AG04449 (cell line): ENCODE measurements at places on chromosomes 6 and 20.

DNA sequence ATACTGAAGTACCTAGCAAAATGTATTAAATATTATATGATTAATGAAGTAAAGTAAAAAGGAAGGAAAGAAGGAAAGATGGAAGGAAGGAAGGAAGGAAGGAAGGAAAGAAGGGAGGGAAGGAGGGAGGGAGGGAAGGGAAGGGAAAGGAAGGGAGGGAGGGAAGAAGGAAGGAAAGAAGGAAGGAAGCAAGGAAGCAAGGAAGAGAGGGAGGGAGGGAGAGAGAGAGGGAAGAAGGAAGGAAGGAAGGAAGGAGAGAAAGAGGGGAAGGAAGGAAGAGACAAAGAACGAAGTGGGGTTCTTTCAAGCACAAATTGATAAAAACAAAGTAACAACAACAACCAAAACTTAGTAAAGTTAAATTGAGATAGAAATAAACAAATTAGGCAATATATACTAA is 622.3 kb upstream of the ADGRB3 start:
- DNase-seq, result no peak

DNA sequence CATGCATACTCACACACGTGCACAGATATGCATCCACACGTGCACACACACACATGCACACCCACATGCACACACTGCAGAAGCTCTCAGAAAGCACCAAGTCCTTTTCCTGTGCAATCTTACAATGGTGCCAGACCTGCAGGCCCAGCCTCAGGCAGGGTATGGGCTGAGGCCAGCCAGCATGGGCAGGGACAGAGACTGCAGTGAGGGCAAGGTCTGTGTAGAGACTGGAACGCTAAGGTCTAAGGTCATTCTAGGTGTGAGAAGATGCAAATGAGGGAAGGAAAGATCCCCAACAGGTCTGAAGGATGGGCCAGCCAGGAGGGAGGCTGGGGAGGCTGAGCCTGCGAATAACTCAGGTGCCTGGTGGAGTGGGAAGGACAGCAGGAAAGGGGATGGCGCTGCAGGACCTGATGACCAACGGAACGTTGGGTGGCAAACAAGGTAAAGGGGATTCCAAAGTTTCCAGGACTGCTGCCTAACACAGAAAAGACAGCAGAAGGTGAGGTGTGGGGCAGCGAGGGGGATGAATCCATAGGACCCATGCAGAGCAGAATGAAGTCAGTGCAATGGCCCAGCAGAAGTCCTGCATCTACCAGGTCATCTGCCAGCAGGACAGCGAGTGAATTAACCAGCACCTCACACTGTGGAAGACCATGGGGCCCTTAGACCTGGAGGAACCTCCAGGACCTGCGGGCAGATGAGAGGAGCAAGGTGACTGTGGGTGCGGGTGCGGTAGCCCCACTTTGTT is 67.0 kb downstream of the ABHD12 start:
- DNase-seq, result no peak

GRCh38 chr20:50044353-50044960 is 61.7 kb downstream of the SNAI1 start:
- DNase-seq, result no peak

DNA sequence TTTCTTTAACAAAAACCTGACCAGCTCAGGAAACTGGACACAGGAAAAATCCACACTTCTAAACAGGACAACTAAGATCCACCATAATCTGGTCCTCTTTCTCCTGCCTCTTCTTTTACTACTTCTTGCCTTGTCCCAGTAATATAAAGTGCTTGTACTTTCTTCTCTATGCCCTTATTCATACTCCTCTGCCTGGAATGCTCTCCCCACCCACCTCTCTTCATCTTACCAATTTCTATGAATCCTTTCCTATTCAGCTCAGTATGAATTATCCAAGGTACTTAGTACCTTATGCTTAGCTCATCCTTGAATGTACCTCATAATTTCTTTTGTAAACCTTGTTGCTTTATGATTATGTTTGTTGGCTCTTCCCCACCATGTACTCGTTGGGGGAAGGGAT is 159.4 kb downstream of the CDK19 start:
- DNase-seq, result no peak

GRCh38 chr20:39042279-39043150 is 80.4 kb downstream of the DHX35 start:
- no peak for DNase-seq

- no peak for DNase-seq
Measured at GRCh38 chr20:57175397-57176010, 90.9 kb downstream of the BMP7 start.

DNA sequence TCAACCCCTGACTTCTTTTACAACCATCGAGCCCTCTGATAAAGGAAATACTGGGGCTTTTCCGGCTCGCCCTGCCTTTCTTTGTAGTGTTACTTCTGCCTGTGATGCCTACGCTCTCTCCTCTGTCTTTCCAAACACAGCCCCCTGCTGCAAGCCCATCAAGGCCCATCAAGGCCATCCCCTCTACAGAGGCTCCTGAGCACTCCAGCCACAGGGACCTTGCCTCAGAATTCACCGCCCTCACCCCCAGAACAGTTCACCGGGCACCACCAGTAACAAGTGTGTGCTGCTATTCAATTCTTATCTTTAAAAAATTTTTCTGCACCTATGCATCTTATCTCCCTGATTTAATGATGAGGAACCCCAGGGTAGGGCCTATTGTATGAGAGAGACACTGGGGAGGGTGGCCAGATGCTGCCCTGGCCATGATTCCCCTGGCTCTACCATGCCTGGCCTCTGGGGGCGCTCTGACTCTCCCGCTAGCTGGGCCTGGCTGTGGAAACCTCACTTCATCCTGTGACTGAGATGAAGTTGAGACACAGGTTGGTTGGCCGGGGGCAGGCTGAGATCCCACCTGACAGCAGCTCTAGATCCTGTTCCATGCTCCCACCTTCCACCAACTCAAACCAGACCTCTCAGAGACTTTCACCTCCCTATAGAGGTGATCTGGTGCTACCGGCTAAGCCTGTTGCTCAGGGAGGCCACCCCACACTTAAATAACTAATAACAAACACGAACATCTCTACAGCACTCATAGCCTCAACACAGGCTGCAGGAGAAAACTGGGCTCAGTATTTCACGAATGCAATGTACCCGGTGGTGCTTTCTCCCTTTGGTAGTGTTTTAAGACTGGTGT is 19.2 kb upstream of the GLP1R start:
- no peak for DNase-seq

GRCh38 chr20:60102665-60103210 is 144.5 kb downstream of the CDH26 start:
- no peak for DNase-seq

DNA sequence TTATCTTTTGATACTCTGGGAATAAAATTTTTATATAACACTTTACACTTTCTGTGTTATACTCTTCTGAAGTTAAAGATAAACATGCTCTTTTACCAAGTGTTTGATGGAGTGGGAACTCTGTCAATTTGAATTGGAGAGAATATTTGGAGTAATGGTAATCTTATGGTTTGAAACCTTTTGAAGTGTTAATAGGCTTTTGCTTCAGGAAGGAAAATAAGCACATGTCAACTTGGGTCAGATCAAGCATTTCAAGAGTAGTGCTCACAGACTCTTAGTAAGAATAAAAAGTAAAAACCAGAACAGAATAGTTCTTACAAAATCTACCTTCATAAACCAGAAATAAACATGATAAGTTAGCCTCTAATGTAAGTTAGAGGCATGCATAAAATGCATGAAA is 24.4 kb upstream of the IRAK1BP1 start:
- DNase-seq, result no peak

DNA sequence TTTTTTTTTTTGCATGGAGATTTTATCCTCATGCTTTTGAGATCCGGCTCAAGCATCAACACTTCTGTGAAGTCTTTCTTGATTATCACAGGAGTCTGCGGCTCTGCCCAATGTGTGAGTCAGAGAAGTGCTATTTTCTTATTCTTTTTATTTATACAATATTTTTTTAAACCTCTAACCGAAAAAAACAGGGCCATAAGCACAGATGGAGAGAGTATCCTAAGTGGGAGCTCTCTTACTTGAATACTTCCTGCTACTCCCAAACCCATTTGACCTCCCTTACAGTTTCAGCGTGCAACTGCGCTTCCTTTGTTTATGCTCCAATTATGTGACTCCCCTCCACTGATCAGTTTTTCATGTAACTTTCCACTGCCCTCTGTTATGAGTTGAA is 8.7 kb upstream of the ATXN1 start:
- DNase-seq, result no peak
